ENCODE measurements at places on chromosomes 12 and 14.

- peak; percentile 75 for DNase-seq
Measured at GRCh38 chr14:103334644-103335622, 896 bp downstream of the EIF5 start.

DNA sequence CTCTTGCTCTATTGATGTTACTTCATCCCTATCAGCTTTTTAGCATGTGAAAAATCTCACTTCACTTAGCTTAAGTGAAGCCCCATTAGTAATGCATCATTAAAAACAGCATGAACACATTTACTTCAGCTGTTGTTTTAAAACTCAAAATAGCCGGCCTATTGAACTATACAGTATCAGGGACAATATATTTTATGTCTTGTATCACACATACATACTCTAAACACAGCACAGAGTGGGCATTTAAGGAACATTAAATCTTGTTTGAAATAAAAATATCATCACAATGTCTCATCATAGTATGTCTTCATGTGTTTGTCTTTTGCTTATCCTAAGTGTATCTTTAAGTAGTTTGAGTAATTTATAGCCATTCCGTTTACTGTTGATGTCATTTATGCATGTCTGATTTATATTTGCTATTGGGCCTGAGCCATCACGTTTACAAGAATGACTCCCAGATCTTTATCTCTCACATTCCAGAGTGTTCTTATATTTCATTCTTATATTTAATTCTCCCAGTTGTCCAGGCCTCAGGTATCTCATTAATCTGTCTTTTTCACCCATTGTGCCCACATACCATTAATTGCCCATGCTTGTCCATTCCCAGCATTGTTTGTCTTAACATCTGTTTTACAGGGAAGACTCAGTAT, 57.5 kb downstream of the ARHGAP5 start:
- DNase-seq = no peak

GRCh38 chr12:2097617-2098016, 44.8 kb downstream of the CACNA1C start:
- no peak for DNase-seq

DNA sequence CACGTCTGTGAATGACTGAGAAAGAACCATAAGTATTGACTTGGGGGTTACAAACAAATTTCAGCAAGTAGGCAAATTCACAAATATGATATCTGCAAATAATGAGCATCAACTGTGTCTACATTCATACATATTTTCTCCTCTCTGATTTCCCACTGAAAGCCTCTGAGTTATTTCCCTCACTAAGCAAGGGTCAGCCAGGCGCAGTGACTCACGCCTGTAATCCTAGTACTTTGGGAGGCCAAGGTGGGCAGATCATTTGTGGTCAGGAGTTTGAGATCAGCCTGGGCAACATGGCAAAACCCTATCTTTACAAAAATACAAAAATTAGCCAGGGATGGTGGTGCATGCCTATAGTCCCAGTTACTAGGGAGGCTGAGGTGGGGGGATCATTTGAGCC, 80.8 kb downstream of the SLC25A21 start:
- no peak for DNase-seq

DNA sequence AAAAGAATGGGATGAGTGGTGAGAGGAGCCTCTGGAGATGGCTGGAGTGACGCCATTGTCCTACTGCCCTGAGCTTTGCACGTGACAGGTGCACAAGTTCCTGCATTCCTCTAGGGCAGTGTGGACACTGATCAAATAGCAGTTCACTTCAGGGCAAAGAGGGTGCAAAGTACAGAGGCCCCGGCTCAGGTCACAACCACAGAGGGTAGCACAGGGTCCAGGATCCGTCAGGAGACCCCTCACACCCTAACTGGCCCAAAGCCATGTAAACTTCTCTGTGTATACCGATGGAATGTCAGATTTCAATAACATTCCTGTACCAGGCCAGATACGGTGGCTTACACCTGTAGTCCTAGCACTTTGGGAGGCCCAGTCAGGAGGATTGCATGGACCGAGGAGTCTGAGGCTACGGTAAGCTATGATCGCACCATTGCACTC, 10.4 kb upstream of the FBLN5 start:
- no peak for DNase-seq

DNA sequence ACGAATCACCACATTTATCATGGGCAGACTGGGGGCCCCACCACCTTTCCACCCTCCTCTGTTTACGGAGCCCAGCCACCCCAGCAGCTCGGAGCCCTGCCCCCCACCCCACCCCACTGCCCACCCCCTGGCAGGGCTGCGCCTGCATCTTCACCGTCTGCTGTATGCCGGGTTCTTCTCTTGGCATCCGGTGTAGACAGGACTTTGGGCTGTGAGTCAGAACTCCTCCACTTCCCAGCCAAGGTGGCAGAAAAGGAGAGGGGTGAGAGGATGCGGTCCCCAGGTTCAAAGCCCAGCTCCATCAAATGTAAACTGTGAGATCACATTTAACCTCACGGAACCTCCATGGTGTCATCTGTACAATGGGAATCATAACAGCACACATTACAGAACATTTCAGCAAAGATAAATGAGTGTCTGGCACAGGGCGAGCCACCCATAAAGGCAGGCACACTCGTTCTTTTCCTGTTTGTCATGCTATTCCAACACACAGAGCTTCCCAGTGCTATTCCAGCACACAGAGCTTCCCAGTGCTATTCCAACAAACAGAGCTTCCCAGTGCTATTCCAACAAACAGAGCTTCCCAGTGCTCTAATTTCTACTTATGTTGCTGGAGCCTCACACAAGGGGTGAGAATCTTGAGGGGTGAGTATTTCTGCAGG, 292.7 kb upstream of the RTL1 start:
- DNase-seq = no peak

Data from GM06990 (cell line).